ENCODE measurements at places on chromosomes 16 and 17.

GRCh38 chr16:13039526-13039925 lies 138.1 kb downstream of the SHISA9 start:
- no peak for DNase-seq

DNA sequence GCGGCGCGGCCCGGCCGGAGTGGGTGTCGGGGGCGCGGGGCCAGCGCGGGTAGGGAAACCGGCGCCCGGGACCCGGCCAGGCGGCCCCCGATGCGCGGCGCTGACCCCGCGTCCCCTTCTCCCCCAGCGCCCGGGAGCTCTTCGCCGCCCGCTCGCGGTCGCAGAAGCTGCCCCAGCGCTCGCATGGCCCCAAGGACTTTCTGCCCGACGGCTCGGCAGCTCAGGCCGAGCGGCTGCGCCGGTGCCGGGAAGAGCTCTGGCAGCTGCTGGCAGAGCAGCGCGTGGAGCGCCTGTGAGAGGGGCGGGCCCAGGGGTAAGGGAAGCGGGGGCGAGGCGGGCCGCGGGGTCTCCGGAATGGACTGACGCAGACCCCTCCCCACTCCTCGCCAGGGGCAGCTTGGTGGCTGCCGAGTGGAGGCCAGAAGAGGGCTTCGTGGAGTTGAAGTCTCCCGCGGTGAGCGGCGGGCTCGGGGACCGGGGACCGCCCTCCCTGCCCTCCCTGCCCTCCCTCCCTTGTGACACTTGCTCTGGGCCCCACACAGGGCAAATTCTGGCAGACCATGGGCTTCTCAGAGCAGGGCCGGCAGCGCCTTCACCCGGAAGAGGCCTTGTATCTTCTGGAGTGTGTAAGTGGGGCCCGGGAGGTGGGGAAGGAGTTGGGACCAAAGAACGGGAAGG lies 430 bp downstream of the TSEN54 start:
- no peak for DNase-seq

DNA sequence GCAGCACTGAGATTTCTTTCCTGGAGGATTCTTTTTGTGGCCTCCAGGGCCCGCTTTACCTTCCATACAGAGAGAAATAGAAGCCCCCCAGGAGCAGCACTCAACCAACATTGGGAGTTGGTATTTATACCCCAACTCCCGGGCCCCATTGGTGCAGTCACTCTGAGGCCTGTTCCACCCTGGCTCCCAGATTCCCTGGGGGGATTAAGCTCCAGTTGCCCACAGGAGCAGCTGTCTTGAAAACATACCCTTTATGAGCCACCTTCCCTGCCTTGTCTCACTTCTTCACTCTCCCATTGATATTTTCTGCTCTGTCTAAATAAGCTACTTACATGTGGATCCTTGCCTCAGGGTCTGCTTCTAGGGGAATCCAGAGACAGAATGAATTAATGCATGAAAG lies 167.8 kb downstream of the KATNIP start:
- DNase-seq = no peak

GRCh38 chr17:68906638-68907037 lies 48.6 kb downstream of the ABCA8 start:
- DNase-seq = no peak

DNA sequence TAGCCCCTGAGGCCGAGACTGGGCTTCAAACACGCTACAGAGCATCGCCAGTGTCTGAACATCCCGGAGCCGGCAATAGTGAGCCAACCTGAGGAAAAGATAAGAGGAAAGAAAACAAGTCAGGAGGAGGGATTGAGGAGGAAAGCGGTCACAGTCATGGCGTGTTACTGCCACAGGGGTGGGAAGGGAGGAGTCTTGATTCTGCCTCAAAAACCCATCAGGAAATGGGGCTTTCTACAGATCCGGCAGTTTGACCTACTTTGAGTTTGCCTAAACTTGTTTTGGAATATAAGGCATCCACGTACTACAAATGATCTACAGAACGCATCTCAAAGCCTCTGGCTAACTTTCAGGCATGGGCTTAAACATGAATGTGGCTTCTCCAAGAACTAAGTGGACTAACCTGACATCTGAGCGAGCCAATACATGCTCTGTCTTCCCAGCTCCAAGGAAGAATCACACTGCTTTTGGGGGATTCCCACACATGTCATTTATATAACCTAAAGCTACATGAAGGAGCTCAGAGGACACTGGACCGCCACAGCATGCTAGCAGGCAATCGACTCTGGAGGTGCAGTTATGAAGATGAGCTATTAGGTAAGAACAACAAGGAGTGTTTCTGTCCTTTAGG lies 96.6 kb downstream of the WDR59 start:
- no peak for DNase-seq

- DNase-seq = no peak
These were observed 26.2 kb downstream of the SLC39A11 start for GRCh38 chr17:73066148-73066884.

DNA sequence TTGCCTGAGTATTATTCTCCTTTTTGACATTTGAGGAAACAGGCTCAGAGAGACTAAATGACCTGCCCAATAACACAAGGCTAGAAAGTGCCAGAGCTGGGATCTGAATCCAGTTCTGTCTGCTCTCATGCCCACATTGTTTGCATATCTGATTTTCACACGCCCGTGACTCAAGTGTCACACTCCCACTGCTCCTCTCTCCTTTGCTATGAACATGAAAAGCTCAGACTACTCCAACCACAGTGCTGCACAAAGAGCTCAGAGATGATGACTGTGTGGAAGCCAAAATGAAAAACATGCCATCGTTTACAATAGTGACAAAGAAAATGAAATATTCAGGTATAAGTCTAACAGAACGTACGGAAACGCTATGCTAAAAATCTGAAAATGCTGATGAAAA lies 107.9 kb downstream of the SMG6 start:
- DNase-seq = no peak

- DNase-seq = no peak
These were observed 127.7 kb upstream of the GSE1 start for GRCh38 chr16:85485379-85485778.

DNA sequence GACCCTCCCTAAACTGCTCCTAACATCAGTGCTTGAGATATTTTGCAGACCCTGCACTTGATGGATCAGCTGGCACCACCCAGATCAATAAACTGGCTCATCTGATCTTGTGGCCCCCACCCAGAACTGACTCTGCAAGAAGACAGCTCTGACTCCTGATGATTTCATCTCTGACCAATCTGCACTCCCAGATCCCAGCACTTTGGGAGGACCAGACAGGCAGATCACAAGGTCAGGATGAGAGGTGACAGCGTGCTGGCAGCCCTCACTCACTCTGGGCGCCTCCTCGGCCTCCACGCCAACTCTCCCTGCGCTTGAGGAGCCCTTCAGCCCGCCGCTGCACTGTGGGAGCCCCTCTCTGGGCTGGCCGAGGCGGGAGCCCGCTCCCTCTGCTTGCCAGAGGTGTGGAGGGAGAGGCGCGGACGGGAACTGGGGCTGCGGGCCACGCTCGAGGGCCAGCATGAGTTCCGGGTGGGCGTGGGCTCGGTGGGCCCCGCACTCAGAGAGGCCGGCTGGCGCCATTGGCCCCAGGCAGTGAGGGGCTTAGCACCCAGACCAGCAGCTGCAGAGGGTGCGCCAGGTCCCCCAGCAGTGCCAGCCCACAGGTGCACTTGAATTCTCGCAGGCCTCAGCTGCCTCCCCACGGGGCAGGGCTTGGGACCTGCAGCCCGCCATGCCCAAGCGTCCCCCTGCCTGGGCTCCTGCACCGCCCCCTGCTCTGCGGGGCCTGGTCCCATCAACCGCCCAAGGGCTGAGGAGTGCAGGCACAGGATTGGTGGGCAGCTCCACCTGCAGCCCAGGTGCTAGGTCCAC lies 2.4 kb upstream of the C16orf54 start:
- no peak for DNase-seq

DNA sequence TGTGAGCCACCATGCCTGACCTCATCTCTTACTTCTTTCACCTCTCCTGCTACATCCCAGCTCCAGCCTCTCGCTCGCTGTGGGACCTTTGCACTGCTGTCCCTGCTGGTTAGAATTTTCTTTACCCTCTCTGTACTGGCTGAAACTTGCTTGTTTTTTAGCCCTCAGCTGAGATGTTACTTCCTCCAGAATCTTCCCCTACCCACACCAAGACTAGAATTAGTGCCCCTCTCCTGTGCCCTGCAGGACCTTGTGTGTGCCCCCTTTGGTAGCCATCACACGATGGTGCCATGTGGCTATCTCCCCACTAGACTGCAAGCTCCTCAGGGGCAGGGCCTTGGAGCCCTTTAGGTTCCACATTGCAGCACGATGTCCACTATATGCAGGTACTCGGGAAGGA lies 84.1 kb downstream of the AIPL1 start:
- DNase-seq = no peak

- DNase-seq = no peak
These were observed 176.8 kb upstream of the HSBP1 start for GRCh38 chr16:83630979-83631378.

- no peak for DNase-seq
These were observed 13.4 kb downstream of the SMIM5 start for GRCh38 chr17:75646638-75646992.

DNA sequence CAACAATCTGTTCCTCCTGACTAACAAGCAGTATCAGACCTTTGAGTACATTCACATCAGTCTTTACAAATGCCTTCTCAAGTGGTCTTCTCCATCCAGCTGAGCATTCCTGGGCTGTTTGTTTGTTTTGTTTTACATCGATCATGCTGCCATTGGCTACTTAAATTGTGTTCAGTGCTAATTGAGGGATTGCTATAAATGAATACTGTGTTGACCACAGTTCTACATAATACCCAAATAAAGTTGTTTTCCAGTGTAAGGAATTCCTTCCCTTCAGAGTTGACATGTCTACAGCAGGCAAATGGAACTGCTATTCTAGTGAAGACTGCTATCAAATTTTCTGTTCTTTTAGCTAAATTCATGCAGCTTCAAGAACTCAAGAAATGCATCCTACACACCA lies 3.2 kb downstream of the CDH8 start:
- no peak for DNase-seq

- DNase-seq = no peak
These were observed 8.7 kb upstream of the KAT7 start for GRCh38 chr17:49779739-49780231.

DNA sequence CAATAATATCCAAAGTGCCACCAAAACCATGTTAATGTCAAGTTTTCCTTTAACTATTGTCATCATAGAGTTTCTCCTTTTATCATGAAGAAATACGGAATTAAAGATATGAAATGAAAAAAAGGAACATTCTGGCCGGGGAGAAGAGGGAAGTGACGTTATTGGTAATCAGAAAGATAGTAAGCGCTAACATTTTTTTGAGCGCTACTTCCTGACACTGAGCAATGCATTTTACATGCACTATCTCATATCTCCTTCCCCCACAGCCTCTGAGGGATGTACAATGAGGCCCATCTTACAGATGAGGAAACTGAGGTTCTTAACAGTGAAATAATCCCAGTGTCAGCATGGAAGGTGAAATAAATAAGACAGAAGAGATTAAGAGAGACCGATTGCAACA lies 410.9 kb downstream of the SOX9 start:
- DNase-seq = no peak

DNA sequence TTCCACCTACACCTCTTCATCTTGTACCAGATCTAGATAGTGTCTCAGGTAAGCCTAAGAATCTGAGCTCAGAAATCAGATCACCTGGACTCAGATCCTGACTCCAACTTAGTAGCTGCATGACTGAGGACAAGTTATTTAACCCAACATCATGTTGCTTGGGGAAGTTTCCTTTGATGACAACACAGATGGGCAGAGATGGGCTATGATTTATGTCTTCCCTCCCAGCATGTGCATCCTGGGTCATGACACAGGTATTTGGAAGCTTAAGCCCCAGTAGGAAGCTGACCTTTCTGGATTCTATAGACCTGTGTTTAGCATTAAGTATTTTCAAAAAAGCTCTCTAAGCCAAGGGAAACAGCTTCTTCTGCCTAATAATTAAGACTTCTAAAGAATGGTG lies 12.4 kb upstream of the HEATR6 start:
- DNase-seq = no peak

DNA sequence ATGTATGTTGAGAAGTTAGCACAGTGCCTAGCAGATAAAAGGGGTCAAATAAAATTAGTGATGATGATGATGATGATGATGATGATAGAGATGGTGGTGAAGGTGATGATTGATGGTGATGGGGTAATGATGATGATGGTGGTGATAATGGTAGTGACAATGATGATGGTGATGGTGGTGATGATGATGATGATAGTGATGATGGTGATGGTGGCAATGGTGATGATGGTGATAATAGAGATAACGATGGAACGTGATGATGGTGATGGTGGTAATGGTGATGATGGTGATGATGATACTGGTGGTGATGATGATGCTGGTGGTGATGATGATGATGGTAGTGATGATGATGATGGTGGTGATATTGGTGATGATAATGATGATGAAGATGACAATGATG lies 223.7 kb downstream of the FOXL1 start:
- no peak for DNase-seq

DNA sequence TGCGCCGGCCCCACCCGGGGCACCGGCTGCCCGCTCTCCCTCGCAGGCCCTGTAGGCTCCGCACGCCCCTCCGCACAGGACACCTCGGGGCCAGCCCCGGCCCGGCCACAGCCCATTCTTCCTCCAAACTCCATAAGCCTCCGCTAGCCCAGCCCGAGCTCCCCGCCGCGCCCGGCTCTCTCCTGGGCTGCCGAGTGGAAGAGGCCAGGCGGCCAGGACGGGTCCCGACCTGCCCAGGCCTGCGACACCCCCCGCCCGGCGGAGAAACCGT lies 397 bp downstream of the NCOR1 start:
- DNase-seq = no peak

- DNase-seq = no peak
These were observed 14.9 kb upstream of the CHMP6 start for GRCh38 chr17:80976701-80977100.

DNA sequence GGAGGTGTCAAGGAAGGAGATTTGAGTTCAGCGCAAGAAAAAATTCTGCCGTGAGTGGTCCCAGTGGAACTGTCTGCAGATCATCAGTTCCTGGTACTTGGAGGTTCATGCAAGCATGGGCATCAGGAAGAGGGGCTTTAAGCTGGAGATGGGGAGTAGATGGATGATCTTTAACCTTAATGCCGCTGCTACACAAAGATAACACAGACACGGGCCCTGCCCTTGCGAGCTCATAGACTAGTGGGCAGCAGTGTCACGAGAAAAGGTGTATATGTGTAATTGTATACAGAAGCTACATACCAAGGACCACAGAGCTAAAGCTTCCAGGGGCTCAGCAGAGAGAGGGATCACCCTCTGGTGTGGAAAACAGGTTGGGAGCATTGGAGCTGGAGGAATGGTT lies 33.6 kb downstream of the PRSS54 start:
- DNase-seq = no peak

GRCh38 chr16:1832838-1833454 lies 5.9 kb downstream of the FAHD1 start:
- DNase-seq = no peak

DNA sequence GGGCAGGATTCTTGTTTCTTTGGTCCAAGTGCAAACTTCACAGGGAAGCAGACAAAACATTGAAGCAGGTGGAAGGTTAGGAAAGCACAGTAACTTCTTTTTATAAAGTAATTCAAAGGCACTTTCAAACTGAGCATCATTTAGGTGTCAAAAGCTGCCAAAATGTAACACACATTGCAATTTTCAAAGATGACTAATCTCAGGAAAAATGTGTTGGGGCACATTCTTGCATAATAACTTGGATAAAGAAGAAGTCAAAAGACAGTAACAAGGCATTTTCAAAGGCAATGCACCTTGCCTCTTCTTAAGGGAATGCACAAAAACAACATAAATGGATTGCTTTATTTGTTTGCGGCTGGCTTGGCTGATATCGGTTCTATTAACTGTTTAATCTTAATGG lies 3.6 kb downstream of the KCNJ2 start:
- no peak for DNase-seq

GRCh38 chr17:65446043-65446442 lies 115.4 kb downstream of the AXIN2 start:
- DNase-seq = no peak
